EH (cell line): ENCODE measurements at places on chromosomes 1 and 21.
A peak's percentile ranks its signal among the peaks of the same experiment; 100 is the strongest.

GRCh38 chr1:55813618-55814017 lies 598.5 kb upstream of the USP24 start:
- peak; percentile 75 for DNase-seq

DNA sequence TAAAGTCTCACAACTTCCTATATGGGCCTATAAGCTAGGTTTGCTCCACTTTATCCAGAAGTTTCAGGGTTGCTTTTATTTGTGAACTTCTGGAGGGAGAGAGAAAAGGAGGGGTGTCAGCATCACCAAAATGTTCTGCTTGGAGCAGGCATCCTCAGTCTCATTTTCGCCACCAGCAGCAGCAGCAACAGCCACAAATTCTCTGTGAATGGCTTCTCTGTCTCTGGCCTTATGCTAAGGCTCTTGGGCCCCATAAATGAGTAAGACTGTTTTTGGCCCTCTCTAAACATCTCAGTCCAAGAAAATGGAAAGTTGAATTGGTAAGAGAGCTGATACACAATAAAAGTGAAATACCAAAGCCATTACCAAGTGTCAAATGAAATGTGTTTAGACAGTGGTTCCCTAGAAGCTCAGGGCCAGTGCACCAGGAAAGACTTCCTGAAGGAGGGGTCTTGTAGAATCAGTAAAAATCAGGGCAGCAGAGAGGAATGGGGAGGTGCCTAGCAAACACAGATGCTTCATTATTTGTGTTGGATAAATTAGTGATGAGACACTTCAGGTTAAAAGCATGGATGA lies 53.0 kb upstream of the SPATA6 start:
- no peak for DNase-seq

DNA sequence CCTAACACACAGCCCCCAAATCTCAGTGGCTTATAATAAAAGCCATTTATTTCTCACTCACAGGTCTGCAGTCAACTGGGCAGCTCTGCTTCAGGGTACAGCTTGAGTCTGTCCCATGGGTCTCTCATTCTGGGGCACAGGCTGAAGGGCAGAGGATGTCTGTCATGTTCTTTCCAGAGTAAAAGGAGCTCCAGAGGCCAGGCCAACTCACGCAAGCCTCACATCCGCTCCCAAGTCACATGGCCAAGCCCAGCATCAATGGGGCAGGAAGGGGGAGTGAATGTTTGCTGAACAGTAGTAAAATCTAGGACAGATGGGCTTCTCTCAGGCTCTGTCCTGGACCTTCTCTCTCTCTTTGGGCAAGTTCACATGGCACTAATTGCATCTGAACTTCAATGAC lies 7.1 kb upstream of the SSBP3 start:
- DNase-seq, result peak; percentile 81

DNA sequence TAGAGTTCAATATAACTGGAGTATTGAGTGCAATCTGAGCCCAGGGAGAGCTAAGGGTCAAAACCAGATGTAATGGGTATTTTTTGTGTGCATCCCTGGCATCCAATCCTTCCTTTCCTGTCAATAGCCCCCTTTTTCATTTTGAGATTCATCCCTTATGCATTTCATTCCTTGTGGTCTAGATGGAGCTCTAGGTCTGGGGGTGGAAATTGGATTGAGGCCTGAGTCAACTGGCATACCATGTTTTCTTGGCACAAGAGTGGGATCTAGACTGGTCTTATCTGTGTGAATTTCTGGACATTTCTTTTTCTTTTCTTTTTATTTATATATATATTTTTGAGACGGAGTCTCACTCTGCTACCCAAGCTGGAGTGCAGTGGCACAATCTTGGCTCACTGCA lies 67.3 kb upstream of the RAB3GAP2 start:
- DNase-seq, result peak; percentile 27

DNA sequence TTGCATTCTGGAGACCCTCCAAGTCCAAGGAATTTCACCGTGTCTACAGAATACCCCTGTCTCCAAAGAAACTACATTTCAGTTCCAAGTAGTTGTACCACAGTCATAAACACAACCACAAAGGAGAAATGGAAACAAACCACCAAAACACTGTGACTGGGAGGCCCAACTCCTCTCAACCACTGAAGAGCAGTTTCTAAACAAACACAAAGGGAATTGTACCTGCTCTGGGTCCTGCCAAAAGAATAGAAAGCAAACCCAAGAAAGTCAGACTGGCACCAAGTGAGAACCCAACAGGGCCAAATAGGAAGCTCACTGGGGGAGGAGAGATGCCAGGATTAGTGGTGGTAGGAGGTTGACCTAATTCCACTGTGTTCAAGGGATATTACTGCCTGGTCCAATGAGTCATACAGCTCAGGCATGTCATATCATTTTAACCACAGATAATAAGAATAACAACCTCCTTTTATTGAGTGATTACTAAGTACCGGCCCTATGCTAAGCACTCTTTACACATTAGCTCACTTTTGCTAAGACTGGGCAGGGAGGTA lies 123.9 kb upstream of the PPP2R5A start:
- DNase-seq, result peak; percentile 92

DNA sequence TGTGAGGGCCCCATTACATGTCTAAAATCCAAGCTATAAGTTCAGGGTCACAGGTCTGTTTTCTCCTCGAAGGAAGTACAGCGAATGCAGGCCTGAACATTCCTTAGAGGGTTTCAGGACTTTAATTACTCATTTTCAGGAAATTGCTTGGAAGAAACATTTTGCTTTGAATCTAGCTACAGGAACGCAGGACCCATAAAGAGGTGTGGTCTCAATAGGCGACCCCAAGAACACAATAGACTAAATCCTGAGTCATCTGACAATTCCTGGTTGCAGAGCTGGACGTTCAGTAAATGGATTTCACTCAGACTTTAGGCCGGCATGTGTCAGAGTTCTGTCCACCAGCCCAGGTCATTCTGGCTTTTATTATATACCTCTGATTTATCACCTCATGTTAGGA lies 1.0 kb upstream of the ERG start:
- no peak for DNase-seq

DNA sequence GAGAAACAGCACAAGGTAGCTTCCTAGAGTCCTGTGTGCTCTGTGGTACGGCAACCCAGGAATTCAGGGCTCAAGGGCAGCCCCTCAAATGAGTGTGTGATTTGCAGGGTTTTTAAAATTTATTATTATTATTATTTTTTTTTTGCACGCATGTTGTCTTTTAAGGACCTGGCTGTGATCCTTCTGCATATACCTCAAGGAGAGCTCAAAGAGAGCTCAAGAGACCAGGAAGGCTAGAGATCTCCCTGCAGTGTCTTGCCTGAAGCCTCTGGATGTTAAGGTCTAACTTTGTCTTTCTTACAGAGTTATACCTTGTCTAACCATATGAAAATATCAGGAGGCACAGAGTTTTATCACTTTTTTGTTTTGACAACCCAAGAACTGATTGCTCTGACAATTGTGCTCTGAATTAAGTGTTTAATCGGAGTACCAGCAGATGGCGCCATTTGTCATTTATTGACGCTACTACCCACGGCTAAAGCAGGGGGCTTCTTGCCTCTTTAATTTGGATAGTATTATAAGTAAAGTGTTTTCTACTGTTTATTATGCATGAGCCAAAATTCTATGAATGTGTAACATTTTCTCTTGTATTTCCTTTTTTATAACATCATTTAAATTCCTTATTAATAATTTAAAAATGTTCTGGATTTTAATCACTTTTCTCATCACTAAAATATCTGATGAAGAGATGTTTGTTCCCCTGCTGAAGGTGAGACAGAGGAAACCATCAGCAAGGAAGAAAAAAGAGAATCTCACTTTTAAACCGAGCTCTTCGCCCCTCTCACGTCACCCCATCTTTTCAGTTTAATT lies 35.8 kb upstream of the LMO4 start:
- DNase-seq, result peak; percentile 61

GRCh38 chr1:31588751-31589515 lies 12.6 kb downstream of the TINAGL1 start:
- DNase-seq, result peak; percentile 44

DNA sequence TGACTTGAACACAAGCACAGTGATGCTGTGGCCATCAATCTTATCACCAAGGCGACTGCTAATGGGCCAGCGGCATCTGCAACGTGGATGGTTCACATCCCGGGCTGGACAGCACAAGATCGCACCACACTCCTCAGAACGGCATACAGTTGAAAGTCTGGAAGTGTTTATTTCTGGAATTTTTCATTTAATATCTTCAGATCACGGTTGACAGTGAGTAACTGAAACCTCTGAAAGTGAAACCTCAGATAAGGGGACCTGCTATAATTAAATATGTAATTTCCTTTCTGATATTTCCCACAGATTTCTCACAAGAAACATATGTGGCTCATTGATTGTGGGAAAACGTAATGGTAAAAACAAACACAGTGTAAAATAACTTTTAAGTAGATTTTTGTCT lies 83.7 kb downstream of the POFUT2 start:
- DNase-seq, result no peak

GRCh38 chr1:236010443-236010842 lies 54.4 kb downstream of the NID1 start:
- DNase-seq, result no peak

DNA sequence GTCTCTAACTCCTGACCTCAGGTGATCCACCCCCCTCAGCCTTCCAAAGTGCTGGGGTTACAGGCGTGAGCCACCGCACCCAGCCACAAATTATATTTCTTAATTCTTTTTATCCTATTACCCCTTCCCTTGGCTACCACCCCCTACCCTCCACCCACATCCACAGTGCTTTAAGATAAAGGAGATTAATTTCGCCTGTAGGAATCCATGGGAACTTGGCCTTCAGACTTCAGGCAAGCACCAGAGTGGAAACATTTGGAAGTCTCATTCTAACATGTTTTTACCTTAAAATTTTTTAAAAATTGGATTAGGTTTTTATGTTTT lies 10.4 kb downstream of the CNST start:
- DNase-seq, result no peak

DNA sequence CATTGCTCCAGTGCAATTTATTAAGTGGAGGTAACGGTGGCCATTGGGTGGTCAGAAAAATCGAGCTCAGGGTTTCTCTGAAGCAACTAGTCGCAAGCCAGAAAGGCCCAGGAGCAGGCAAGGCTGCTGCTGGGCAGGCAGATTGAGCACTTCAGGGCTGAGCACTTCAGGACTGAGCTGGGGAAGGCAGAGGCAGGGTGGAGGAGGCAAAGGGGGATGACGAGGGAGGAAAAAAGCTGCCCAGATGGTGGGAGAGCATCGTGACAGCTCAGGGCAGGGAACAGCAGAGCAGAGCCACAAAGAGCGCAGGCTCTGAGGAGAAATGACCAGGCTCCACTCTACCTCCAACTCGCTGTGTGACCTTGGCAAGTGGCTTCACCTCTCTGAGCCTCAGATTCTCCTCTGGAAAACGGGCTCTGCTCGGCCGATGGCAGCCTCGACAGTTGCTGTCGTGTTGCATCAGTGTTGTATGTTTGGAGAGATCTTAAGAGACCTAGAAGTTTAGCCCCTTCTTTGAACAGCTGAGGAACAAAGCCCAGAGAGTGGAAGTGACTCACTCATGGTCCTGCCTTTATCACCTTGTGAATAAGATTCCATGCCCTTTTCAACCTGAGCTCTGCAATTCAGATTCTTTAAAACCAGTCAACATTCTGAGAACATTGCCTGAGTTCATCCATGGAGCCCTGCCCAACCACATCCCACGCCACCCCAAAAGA lies 141.4 kb downstream of the SYF2 start:
- no peak for DNase-seq

GRCh38 chr1:181730606-181731005 lies 247.3 kb downstream of the CACNA1E start:
- no peak for DNase-seq

- no peak for DNase-seq
Observed at GRCh38 chr1:167641786-167642500, 11.9 kb downstream of the RCSD1 start.

DNA sequence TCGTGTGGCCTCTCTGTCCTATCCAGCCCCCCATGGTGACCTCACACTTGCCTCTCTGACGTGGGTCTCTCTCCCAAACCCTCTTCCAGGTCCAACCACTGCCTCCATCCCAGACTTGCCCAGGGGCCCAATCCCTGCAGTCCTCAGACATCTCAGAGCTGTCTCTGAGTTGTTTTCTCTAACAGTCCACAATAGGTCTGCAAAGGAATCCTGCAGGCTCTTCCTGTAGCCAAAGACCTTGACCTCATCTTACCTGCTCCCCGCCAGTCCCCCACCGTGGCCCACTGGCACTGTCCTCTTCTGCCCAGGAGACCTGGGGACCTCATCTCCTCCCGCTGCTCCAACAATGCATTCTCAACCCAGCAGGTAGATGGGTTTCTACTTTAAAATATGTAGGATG lies 10.0 kb downstream of the RNF187 start:
- no peak for DNase-seq

DNA sequence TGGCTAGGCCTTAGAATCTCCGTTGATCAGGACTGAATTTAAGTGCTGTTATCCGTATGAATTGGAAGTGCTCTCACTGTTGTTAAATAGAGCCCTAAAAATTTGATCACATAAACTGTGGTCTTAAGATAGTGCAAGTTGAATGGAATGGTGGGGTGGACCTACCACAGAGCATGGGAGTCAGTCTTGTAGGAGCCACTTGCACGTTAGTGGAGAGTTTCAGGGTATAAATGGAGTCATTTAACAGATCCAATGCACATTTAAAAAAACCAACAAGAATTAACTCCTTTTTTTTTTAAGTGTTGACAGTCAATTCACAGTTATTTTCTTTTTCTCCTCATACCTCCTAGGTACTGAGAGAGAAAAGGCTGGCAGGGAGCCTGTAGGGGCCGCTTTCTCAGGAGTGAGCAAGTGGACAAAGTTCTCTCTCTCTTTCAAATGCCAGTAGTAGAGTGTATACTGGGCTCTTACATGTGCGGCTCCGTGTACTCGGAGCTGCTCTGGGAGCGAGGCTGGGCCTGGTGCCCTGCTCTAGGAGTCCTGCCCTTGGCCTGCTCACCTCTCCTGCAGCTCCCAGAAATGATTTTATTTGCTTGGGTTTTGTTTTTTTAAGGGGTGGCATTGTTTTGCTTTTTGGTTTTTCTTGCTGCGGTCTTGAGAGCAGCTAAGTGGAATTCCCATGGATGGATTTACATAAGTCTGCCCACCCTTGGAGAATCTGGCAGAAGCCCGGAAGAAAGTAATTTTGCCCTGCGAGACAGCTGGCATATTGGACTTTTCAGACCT lies 91.3 kb downstream of the ATP5PO start:
- no peak for DNase-seq

DNA sequence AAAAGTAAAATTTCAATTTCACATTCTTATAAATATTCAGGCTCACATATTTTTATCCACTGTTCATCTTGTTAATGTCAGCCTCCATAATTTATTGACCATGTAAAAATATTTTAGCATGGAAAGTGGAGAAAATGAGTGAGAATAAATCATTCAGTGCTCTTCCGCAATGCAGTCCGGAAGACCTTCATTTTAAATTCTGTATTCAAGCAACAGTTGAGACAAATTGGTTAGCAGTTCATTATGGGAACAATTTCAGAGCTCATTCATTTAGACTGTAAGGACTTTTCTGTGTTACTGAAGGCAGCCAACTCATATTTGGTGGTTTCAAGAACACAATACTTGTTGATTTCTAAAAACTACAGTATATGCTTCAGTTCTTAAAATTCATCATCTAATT lies 97.8 kb downstream of the TYW3 start:
- no peak for DNase-seq

- DNase-seq, result no peak
Observed at GRCh38 chr1:226990133-226990716, 50.1 kb downstream of the COQ8A start.

- DNase-seq, result no peak
Observed at GRCh38 chr1:35603468-35603867, 30.4 kb downstream of the TFAP2E start.

- no peak for DNase-seq
Observed at GRCh38 chr1:48181669-48182367, 40.7 kb upstream of the SLC5A9 start.
